MCF 10A (cell line): ENCODE measurements at places on chromosomes 6 and 20.
A peak's percentile ranks its signal among the peaks of the same experiment; 100 is the strongest.

DNA sequence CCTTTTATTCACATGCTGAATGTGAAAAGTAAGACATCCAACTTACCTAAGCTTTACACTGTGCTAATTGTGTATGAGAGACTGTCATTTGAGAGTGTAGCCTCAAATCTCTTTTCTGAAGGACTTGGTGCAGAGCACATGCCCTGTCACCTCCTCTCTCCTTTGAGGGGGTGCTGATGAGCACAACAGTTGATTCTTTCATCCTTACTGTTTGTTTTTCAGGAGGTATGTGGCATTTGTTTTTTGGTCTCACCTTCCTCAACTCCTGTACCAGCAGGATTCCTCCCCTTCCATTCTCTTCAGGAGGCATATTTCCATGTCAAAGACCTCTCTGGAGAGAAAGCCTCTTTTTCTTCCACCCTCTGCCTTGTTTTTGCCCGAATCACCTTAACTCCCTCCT is 252.6 kb upstream of the CITED2 start:
- no peak for DNase-seq

DNA sequence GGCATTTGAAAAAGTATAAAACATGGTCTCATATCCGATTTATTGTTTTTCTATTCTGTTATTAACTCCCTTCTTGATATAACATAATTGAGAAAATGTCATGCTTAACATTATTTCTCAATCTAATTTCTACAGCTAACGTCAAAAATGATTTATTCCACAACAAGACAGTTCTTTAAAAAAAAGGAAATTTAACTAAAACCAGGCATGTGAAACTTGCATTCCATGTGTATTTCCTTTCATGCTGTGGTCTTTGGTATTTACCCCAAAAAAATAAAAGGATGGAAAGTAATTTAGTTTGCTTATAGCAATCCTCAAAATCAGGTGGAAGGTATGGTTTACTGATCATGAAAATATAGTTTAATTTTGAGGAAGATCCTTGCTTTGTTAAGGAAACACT is 142.8 kb downstream of the COL21A1 start:
- no peak for DNase-seq

DNA sequence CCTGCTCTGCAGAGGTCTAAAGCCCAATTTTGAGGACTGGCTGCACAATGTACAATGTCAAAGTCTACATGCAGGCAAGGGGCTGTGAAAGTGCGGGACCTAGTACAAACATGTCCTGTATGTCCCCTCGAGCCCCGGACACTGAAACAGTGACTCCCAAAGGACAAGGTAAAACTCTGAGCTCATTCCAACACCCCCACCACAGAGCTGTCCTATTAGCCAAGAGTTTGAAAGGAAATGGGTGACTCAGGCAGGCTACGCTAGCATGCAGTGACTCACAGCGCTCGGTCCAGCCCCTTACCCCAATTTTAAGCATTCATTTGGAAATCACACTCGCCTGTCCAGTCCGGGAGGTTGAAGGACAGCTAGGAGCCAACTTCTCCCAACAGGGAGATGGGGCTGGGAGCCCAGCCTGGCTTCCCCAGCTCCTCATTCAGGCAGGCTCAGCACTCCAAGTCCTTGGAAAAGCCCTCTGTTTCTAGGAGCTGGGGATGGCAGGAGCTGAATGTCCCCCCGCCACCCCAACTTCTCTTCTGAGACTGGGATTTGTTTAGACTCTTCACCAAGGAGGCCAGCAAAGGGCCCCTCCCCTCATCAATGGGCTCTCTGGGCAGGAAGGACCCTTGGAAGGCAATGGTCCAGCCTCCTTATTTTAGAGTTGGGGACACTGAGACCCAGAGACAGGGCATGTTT is 3.9 kb downstream of the SDC4 start:
- peak; percentile 94 for DNase-seq

DNA sequence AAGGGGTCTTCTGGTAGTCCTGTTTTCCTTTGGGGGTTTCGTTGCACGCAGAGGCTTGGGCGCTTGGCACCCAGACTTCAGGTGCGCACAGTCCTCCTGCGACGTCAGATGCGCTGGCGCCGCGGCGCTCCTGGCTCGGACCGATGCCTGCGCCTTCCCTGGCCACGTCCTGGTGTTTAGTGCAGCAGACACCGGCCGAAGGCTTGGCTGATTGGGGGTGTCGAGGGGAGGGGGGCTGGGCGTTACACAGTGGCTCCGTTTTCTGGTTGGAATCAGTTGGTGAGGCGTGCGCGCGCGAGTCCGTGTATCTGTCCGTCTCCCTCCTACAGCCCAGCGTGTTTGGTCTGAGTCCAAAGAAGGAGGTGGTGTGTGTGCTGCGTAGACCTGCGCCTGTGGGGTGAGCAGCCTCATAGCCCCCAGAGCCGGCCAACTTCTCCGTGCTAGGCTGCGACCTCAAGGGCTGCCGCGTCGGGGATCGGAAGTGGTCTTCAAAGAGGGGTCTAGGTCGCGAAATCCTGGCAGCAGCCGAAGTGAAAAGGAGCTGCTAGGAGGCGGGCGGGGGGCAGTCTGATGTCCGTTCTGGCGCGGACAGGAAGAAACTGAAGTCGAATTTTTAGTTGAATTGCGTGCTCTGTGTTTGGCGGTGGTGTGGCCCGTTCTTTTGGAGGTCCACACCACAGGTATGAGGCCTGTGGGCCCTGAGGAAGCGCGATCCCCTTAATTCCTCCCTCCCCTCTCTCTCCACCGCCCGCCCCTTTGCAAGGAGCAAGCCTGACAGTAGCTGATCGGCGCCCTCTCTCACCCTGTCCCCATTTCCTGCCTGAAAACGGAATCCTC is 1.5 kb downstream of the SYNDIG1 start:
- DNase-seq, result no peak

DNA sequence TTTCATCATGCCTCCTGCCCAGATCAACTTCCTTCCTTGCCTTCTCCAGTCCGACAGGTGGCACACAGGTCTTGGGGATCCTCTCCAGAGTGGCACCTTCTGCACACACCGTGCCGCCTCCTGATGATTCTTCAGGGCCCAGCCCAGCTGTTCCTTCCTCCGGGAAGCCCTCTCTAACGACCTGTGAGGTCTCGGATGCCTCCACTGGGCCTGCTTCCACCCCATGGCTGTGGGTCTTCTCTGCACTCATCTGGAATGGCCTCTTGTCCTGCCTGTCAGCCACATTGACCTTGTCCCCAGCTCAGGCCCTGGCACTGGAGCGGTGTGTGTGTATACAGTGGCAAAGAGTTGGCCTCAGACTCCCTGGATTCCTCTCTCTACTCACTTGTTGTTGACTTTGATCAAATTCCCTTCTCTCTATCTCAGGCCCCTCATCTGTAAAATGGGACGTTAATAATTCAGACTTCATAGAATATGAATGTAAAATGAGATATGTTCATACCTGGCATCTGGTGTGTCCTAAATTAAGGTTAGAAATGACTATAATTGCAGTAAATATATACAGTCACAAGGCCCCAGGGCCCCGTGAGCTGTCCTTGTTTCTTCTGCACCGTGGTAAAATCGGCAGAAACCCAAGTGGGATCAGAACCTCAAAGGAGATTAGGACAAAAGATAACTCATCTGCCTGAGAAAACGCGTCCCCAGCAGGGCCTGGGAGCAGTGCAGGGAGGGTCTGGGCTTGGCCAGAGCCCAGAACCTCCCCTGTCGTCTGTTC is 1.5 kb downstream of the FAM210B start:
- no peak for DNase-seq

DNA sequence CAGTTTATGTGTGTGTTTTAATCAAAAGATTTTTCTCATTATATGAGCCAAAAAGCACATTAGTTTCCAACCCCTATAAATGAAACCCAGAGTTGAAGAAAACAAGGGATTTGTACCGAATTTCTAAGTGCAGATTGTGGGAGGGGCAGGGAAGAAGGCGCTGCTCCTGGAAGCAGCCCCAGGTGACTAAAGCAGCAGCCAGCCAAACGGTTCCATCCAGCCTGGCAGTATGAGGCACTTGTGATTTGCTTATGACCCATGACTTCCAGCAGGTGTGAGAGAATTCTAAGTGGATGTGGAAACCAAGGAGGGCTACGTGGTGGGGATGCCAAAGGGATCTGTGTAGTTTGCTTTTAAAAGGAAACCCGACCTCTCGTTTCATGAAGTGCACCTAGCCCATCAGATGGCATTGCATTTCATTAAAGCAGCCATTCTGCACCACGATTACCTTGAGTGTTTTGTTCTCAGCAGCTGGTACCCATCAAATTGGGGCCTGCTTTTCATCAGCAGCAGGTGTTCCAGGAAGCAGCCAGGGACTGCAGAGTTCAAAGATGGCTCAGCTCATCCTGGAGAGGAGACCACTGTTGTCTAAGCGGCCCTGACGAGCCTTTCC is 79.1 kb downstream of the DTD1 start:
- DNase-seq, result no peak
